Activated T-helper 1 cell treated with anti-CD3 and anti-CD28 coated beads, Interleukin-2, amount 50 U/mL, for 16 hours (primary cell): ENCODE measurements at places on chromosomes 7 and 10.

GRCh38 chr7:117384688-117385362, 42.5 kb downstream of the ASZ1 start:
- no peak for DNase-seq

GRCh38 chr10:37752334-37752875, 105.0 kb downstream of the ZNF248 start:
- no peak for DNase-seq

GRCh38 chr7:36475381-36475780, 85.7 kb downstream of the ANLN start:
- DNase-seq = no peak

DNA sequence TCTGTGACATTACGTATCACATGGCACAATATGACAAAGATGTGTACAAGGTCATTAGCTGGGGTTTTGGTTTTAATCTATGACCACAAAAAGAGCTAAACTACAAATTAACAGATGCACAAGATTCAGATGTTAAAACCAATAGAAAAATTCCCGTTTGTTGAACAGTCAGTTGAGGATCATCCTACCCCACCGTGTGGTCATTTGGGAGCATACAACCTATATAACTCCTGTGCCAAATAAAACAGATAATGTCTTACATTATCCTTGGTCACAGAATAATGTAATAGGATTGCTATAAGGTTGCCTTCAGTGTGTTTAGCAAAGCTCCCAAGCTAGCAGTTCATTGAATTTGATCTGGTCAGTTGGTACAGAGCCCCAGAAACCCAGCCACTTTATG, 28.2 kb downstream of the ASNS start:
- no peak for DNase-seq

- DNase-seq = no peak
These were observed 122.7 kb upstream of the STEAP4 start for GRCh38 chr7:88429382-88429781.

DNA sequence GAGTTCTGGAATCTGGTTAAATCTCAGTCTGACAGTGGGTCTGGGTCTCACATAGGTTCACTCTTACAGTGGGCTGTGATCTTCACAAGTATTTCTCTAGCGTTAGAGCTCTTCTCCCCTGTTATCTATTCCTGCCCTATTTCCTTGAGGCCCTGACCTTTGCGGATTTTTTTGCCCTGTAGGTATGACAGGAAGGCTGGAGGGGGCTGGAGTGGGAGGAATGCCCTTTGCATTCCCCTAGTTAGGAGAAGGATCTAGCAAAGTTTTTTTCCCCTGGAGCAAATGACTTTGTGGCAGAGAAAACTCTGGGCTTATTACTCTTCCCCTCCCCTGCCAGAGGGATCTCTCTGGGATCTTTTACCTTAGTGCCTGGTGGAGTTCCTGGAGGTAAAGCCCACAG, 49.2 kb downstream of the GALNT11 start:
- no peak for DNase-seq

- DNase-seq = no peak
These were observed 24.3 kb downstream of the SPAG6 start for GRCh38 chr10:22369434-22370072.

- DNase-seq = no peak
These were observed 676.5 kb downstream of the NRG3 start for GRCh38 chr10:82551506-82551905.

- DNase-seq = no peak
These were observed at the start of gene TCERG1L for GRCh38 chr10:131311661-131312477. TSS of gene TCERG1L (minus strand) at chr10:131311721. CDS start at chr10:131311635, 86 bp downstream.

DNA sequence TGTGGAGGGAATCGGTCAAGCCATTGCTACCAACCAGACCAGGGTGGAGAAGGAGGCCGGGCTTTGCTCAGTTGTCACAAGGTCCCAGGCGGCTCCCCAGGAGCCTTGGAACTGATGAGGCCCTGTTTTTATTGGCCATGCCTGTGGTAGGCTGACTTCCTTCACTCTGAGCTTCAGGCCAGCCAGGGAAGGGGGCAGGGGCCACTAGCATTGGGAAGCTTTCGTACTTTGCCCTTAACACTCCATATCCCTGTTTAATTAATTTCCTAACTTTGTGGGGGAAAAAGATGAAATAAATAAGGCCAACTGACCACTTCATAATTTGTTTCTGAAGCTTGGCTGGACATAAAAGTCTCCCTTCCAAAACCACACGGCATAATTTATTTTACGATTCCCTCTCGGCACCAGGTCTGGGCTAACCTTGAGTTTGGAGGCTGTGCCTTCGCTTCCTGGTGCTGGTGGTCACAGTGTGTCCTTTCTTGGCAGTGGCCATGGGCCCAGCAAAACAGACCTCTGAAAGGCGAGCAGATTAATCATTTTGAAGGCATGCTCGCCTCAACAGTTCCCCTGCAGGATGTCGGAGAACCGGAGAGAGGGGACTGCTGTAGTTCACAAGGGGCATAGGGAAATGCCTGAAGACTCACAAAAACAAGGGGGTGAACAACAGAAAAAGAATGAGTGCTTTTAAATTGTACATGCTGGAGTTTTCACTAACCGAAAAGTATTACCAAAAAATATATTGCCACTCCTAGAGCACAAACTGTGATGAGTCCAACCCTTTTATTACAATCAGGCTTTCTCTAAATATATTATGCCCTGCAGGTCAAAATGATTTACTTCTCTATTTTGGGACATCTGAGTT, 966.0 kb downstream of the LRMDA start:
- DNase-seq = no peak

- no peak for DNase-seq
These were observed 807.6 kb downstream of the DNAJB9 start for GRCh38 chr7:109377076-109377884.
